Heart left ventricle (tissue), 16 donors: ENCODE measurements at places on chromosomes 5 and 9.
A peak's percentile ranks its signal among the peaks of the same experiment; 100 is the strongest.

- DNase-seq: peak; percentile 93
These were observed 21.5 kb upstream of the WDR38 start for GRCh38 chr9:124831642-124832364.

DNA sequence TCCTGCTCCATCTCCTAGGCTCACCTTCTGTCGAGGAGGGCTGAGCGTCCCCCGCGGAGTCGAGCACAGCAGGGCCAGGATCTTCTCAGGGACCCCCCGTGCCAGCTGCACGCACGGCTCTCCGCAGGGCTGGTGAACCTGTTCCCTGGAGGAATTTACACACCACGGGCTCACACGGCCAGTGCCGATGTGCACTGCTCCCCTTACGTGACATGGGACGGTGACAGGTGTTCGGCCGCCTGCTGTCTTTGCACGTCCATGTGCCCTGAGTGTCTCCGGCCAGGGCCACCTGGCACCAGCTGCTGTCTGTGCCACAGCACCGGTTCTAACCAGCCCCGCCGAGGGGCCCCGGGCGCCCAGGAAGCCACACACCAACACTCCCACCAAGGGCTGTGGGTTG, 8.7 kb upstream of the AGPAT2 start:
- no peak for DNase-seq

- DNase-seq: no peak
These were observed 264.4 kb upstream of the MSX2 start for GRCh38 chr5:174459832-174460448.

- peak; percentile 47 for DNase-seq
These were observed 87.5 kb downstream of the SECISBP2 start for GRCh38 chr9:89405826-89406225.

GRCh38 chr5:74017112-74017511, 391.1 kb downstream of the ARHGEF28 start:
- DNase-seq: no peak

GRCh38 chr5:144202726-144203125, 32.1 kb downstream of the KCTD16 start:
- no peak for DNase-seq
